NCI-H2081 (cell line): ENCODE measurements at places on chromosomes 12 and 14.

GRCh38 chr14:54730156-54730961 is 163.4 kb downstream of the SAMD4A start:
- no peak for DNase-seq

GRCh38 chr12:104306943-104307654 is 3.6 kb downstream of the EID3 start:
- DNase-seq = no peak

DNA sequence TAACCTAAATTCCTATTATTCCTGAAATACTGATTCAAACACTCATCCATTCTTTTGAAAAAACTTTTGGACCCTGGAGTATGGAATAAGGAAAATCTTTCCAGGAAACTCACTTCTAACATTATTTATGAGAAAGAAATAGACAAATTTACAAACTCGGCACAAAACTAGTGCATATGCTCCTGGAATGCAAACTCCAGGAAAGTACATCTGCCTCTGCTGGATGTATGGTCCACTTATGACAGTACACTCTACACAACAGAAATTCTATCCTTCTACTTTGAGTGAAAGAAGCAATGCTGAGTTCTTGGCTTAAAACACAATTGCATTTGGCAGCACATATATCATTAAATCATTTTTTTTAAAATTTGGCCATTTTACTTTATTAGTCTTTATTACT is 700.5 kb upstream of the STXBP6 start:
- DNase-seq = no peak

- peak; percentile 64 for DNase-seq
These were observed 72.9 kb downstream of the TRAFD1 start for GRCh38 chr12:112198120-112198733.

GRCh38 chr12:32702473-32702872 is 23.4 kb downstream of the DNM1L start:
- DNase-seq = no peak

- no peak for DNase-seq
These were observed 52.8 kb downstream of the ARF6 start for GRCh38 chr14:49945448-49946319.

DNA sequence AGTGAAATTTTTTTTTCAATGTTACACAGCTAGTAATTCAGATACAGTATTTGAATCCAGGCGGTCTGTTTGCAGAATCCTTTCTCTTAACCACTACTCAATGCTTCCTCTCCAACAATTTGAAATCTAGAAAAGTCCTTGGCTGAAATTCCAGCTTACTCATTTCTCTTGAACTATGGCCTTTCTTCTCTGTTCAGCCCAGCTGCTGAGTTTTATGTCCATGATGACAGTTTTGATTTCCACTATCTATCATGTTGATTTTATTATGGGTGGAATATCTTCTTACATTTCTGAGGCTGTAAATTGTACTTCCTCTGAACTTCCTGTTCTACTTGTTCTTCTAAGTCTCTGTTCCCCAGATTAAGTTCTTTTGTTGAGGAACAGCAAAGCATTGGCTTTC is 315.3 kb downstream of the DIO2 start:
- DNase-seq = no peak
